ENCODE measurements at places on chromosomes 1 and 21.

DNA sequence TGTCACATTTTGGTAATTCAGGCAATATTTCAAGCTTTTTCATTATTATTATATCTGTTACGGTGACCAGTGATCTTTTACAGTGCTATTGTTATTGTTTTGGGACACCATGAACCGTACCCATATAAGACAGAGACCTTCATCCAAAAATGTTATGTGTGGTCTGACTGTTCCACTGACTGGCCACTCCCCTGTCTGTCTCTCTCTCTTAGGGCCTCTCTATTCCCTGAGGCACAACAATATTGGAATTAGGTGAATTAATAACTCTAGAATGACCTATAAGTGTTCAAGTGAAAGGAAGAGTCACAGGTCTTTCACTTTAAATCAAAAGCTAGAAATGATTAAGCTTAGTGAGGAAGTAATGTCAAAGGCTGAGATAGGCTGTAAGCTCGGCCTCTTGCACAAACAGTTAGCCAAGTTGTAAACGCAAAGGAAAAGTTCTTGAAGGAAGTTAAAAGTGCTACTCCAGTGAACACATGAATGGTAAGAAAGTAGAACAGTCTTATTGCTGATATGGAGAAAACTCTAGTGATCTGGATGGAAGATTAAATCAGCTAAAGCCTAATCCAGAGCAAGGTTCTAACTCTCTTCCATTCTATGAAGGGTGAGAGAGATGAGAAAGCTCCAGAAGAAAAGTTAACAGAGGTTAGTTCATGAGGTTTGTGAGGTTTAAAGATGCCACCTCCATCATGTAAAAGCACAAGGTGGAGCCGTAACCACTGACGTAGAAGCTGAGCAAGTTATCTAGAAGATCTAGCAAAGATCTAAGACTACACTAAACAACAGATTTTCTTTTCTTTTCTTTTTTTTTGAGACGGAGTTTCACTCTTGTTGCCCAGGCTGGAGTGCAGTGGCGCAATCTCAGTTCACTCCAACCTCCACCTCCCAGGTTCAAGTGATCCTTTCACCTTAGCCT is 19.7 kb upstream of the DIPK1A start:
- peak; percentile 57 for DNase-seq

DNA sequence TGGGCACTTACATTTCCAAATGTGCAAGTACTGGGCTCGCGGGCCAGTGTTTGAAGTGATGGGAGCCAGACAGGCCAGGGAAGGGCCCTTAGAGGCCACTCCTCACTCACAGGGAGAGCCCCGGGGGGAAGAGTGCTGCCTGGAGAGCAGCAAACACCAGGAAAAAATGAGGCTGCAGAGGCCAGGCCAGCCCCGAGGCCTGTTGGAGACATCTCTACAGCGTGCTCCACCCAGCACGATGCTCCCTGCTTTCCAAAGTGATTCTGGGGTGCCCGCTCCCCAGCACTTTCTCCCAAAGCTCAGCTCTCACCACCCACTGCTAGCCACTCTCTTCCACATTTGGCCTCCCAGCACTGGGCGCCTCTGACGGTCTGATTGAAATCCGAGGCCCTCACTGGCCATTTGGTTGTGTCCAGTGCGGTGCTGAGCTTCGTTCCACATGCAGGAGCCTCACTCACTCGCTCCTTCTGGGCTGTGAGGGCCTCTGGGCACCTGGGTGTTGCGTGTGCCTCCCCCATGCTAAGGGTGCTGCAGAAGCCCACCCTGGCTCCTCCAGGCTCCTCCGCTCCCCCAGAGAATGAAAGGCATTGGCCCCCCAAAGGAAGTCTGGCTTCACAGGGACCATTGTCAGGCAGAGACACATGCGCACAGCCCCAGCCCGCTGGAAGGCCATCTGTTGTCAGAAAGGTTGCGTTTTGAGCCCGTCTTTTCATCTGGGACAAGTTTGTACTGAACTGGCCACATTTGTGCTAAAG is 385.4 kb upstream of the VAMP3 start:
- no peak for DNase-seq

DNA sequence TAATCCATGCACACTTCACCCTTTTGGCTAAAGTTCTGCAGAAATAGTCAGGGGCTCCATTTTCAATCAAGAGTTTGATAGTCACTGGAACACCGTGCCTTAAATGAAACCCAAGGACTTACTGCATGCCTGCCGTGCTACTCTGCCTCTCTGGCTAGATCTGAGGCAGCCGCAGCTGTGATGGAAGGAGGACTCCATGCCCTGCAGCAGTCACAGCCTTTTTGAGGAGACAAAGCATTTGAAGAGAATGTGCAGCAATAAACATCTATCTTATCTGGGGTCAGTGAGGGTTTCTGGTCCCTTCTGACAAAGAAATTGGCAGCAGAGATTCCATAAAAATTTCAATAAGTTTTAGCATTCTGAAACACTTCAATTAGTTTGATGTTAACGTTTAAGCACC is 78.0 kb downstream of the BCAR3 start:
- DNase-seq: no peak

- DNase-seq: no peak
Measured at GRCh38 chr1:116558140-116558549, 12.7 kb downstream of the CD58 start.

DNA sequence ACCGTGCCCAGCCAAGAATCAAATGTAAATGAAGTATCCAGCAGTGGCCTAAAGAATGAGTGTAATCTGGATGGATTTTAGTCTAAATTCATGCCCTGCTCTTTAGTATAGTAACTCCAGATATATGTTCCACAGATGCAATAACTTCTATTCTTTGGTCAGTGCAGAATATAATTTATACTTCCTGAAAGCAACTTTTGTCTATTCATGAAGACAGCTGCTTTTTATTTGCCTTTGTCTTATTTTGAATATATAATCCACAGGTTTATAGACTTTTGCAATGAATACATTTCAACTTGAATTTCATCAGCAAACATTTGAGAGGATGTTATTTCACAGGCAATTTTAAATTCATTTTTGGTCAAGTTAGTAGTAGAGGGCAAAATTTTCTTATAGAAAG is 54.4 kb downstream of the CDC42BPA start:
- no peak for DNase-seq

DNA sequence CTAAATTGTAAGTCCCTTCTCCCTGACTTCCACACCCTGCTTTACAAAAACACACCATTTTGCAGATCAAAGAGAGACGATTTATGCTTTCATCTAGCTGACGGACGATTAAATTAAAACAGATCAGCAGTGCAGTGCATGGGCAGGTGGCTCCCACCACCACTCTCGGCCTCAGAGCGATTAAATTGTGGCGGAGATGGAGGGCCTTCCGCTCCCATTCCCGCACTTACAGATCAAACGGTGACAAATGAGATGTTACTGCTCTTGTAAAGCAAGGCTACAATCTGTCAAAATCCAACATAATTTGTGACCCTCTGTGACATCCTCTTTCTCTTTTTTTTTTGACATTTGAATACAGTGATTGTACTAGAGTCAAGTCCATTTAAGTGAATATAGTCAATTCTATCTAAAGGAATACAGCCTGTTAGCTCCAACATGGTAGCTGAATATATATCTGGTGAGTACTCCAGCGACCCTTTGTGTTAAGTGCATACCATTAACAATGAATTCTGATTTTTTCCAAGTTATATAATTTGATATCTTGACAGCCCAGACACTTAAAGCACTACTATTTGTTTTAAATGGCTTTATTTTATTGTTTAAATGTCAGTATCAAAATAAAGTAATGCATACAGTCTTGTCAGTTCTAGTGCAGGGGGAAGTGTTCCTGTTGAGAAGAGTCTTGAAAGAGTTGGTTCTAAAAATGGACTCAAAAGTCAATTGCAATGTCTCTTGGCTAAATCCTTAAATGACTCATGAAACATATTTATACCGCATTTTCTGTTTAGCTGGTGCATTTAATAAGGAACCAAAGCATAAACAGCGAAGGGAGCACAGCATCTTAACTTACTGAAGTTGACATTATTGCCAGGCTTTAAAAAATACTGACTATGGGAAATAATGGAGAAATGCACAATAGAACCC is 109.0 kb downstream of the ESRRG start:
- DNase-seq: no peak

DNA sequence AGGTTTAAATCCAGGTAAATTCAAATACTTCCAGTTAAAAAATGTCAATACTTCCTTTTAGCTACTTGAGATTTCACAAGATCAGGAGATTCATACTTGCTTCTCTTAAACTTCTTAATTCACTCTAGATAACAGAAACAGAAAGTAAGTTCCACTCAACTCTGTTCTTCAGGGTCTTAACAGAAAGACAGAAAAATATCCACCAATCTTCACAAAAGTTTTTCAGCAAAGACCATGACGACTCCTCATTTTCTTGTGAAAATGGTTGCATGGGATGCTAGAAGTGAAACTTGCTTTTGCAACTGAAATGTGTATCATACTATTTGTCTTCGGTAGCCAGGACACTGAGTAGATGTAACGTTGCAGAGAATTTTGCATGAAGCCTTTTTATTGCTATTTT is 12.3 kb upstream of the LRRC8C start:
- no peak for DNase-seq

GRCh38 chr1:156813750-156814570 is 2.7 kb downstream of the SH2D2A start:
- peak; percentile 79 for DNase-seq

DNA sequence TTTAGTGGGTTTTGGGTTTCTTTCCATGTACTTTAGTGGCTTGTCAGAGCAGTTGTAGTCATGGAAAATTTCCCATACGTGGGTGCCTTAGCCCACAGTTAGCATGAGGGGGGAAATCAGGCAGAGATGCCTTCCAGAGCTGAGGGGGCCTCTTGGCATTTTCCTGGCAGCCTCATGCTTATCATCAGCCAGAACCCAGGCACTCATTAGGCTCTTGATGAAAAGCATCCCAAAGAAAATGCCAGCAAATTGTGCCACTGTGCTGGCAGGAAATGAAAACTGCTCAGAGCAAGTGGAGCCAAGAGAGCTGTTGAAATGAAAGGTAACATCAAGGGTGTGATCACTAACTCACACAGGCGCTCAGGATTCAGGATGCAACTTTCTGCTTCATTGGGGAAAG is 128.0 kb downstream of the TNNI3K start:
- DNase-seq: no peak

GRCh38 chr1:944341-945325 is 14.4 kb downstream of the NOC2L start:
- no peak for DNase-seq

DNA sequence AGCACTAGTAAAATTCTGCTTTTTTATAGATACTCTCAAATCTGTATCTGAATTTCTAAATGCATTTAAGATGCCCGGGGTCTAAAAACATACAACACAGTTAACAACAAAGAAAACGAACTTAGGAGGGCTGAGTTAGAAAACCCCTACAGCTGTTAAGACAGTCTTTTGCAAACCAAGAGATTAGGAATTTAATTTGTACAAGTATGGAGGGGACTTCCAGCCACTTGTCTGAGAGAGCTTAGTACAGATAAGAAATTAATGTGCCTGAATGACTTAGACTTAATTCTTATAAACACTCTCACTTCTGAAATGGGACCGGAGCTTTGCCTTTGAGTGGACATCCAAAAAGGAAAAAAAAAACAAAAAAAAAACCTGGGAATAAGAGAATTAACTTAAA is 61.6 kb downstream of the SMYD3 start:
- DNase-seq: no peak

DNA sequence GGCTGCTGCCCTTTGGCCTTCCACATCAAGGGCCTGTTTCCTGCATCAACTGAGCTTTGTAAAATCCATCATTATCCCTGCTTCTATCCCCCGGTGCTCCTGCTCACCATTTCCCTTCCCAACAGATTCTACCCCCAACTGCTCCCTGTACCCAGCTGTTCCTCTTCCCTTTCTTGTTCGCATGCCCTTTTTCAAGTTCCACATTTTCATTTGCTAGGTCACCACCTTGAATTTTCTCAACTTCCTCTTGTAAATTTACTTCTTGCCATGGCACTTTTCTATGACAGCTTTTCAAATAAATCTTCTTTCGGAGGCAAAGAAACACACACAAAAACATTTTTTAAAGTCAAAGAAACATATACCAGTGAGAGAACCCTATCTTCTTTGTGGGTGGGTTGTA is 330.5 kb upstream of the ADGRL2 start:
- DNase-seq: no peak

DNA sequence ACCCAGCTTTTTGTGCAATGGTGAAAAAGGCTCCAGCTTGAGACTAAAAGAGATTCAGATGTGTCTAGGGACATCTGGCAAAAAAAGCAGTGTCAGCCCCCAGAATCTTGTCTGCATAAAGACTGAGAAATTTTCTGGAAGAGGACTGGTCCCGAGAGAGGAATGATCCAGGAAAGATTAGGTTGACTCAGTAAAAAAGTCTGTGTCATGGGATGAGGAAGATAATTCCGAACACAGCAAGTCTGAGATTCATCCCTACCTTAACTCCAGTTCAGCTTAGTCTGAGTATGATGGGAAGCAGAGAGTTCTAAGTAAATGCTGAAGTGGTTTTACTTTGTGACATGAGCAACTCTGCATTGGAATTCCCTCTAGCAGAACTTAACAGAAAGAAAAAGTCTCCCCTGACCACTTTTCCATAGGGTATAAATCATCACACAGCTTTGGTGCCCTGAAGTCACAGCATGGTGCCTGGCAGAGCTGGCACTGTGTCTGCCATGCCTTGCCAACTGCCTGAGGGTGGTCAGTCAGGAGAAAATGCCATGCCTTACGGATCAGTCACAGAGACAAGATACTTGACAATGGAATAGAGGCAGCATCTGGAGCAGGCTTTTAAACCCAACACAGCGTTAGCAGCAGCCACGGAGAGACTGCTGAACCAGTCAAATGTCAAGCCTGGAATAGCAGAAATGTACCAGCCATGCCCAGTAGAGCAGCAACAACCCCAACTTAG is 153.4 kb downstream of the ZC3H11B start:
- no peak for DNase-seq

DNA sequence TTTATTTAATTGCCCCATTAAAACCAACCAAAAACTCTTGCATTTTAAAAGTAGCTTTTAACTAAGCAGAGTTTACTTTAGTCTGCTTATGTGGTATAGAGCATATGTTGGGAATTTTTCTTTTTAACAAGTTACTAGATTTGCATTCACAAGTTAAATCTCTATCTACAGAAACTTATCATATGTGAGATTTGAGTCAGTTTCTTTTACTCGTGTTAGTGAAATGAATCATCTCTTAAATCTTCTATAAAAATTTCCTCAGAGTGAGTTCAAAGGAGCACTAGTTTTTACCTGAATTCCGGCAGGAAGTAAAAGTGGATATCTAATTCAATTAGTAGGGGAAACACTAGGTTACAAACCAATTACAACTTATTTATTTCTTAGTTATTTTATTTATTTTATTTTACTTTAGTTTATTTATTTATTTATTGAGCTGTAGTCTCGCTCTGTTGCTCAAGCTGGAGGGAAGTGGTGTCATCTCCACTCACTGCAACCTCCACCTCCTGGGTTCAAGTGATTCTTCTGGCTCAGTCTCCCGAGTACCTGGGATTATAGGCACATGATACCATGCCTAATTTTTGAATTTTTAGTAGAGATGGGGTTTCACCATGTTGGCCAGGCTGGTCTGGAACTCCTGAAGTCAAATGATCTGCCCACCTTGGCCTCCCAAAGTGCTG is 1609.6 kb upstream of the B3GALT2 start:
- no peak for DNase-seq

GRCh38 chr1:32651461-32652073 is 559 bp downstream of the RBBP4 start:
- DNase-seq: no peak

GRCh38 chr1:230031131-230031530 is 35.9 kb upstream of the GALNT2 start:
- DNase-seq: no peak

Data from effector memory CD8-positive, alpha-beta T cell (primary cell).